ENCODE measurements at places on chromosomes 2 and 18. TPM values are rescaled to one million over a fixed set of nuclear protein-coding genes. Genes with fewer than 3 reads are reported as not detected.

- no peak for DNase-seq
Observed at GRCh38 chr18:37393221-37393827, 172.3 kb downstream of the CELF4 start.

DNA sequence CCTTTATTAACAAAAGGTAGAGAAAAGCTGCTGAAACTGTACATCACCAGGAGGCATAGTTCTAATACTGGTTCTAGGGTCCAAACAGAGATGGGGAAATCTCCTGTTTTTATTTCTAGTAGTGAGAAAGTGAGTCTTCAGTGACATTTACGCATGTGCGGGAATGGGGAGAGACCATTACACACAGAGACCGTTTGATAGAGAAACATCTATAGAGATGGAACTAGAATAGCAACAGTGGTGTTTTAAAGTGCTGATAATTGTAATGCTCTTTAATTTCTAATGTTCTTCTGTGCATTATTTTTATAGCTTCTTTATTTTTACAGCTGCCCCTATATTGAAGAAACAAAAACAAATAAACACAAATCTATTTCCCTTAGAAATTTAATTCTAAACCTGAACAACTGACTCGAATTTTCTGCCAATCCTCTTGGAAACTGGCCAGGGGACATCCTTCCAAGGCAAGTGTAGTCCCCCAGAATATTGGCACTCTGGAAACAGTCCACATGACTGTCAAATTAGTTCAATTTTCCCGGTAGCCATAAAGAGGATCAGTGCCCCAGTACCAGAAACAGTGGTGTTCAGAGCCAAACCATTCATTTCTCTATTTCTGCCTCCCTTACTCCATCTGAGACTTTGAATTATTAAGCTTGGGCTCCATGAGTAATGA lies 260.9 kb downstream of the ICOS start:
- no peak for DNase-seq

GRCh38 chr2:133344849-133345248 lies 223.4 kb downstream of the NCKAP5 start:
- no peak for DNase-seq

DNA sequence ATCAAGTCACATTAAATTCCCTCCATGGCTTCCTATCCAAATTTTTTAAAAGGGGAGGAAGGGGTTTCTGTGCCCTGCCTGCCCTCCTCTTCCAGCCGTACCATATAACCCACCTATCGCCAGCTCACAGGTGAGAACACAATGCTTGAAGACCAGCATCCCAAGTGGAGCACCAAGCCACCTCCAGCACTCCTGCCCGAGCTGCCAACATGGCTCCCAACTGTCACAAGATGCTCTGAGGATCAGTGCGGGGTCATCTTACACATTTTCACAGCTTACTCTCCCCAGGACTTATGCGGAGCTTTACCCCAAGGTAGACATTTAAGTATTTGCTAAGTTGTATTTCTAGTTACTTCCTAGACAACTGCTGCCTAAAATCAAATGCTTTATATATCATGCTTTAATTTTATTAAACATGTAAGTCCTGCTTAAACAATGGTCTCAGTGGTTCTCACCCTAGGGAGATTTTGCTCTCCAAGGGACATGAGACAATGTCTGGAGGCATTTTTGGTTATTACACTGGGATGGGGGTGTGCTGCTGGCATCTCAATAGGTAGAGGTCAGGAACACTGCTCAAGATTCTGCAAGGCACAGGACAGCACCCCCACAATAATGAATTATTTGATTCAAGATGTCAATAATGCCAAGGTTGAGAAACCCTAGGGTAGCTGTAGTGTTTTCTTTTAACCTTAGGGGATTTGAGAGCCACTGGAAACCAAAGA lies 45.8 kb downstream of the SF3B1 start:
- DNase-seq = no peak

DNA sequence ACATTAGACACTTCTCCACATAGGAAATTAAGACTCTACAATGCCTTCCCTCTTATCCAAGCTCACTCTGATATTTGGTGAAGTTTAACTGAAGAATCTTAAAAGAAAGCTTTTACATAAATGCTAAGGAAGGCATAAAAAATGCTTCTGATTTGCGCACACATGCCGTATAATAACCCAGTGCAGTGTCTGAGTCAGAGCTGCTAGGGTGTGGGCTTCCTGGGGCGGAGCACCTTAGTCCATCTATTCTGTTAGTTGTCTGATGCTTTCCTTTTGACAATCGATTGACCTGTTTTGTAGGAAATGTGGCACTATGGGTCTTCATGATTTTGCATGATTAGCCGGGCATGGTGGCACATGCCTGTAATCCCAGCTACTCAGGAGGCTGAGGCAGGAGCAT lies 231.5 kb downstream of the AFF3 start:
- DNase-seq = no peak

The GREB1L gene
- 16.2 TPM for total RNA-seq

GRCh38 chr2:169071455-169071854 lies 2.1 kb downstream of the DHRS9 start:
- DNase-seq = no peak

DNA sequence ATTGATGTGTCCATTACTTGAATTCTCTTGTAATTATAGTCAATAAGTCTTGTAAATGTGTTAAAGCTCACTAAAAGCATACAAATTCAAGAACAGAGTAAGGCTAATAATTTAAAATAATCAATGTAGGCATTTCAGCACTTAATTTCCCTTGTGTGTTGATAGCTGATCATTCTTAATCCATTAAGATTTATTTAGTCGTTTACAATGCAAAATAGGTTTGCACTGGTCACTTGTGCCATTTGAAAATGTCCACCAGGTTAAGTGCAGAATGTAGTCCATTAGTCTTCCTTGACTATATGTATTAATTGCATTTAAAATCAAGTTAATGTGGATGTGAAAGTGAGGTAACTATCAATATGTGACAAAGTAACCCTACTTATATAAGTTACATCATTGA lies 39.4 kb downstream of the ZNF407 start:
- DNase-seq = no peak

The EGR4 gene
- not detected for total RNA-seq

DNA sequence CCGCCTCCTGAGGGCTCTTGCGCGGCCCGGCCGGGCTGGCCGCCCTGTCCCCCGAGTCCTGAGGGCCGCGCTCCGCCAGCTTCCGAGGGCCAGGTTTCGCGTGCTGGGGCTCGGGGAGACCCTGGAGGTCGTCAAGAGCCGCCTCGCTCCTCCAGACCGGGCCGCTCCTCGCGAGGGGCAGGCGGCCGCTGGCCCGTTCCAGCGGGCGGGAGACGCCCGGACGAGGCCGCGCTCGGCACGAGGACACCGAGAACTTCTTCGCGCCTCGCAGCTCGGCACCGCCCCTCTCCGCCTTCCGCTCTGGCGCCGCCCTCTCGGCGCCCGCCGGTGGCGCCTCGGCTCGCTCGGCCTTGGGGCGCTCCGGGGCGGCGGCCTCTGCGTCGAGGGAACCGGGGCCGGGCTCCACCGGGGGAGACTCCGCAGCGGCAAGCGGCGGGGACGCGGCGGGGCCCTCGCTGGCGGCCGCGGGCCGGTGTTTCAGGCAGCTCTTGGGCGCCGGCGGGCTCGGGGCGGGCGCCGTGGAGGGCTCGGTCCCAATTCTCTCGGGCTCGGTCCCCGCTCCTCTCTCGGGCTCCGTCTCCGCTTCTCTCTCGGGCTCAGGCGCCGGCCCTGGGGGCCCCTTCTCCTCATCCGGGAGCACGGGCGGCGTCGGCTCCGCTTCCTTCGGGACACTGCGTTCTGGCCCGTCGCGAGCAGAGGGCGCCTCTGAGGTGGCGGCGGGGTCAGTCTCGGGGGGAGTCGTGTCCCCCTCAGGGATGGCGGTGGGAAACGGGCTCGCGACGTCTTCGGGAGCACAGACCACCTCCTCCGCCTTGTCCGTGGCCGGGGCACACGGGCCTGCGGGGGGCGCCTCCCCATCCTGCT lies 91.6 kb upstream of the MGAT4A start:
- peak; percentile 87 for DNase-seq

The CRYGC gene
- total RNA-seq = not detected

The DSG1 gene
- total RNA-seq = 0.89 TPM
